IPS-NIHi11 (cell line): ENCODE measurements at places on chromosomes 3 and 15.

- DNase-seq, result no peak
Measured at GRCh38 chr3:8458238-8458661, 43.4 kb upstream of the LMCD1 start.

GRCh38 chr3:11377719-11378118 lies 105.5 kb downstream of the ATG7 start:
- DNase-seq, result no peak

- no peak for DNase-seq
Measured at GRCh38 chr15:22810033-22810852, 23.8 kb downstream of the NIPA1 start.

- DNase-seq, result no peak
Measured at GRCh38 chr15:92029767-92030166, 176.3 kb downstream of the SLCO3A1 start.

GRCh38 chr3:55521738-55522421 lies 34.8 kb upstream of the WNT5A start:
- peak; percentile 49 for DNase-seq

DNA sequence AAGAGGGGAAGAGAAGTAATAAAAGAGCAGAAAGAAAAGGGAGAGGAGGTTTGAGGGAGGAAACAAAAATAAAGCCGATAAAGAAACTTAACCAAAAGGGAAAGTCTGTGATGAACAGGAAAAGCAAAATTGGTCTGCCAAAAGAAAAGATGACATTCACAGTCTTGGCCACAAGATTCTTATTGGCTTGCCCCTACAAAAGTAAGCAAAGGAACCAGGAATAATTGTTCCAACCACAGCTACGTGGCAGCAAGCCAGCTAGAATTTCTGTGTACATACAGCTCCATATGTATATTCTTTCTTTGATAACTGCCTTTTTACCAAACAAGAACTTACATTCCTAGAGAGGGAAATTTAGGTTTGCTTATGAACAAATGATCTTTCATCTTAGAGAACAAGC lies 79.6 kb downstream of the MLH1 start:
- DNase-seq, result no peak

DNA sequence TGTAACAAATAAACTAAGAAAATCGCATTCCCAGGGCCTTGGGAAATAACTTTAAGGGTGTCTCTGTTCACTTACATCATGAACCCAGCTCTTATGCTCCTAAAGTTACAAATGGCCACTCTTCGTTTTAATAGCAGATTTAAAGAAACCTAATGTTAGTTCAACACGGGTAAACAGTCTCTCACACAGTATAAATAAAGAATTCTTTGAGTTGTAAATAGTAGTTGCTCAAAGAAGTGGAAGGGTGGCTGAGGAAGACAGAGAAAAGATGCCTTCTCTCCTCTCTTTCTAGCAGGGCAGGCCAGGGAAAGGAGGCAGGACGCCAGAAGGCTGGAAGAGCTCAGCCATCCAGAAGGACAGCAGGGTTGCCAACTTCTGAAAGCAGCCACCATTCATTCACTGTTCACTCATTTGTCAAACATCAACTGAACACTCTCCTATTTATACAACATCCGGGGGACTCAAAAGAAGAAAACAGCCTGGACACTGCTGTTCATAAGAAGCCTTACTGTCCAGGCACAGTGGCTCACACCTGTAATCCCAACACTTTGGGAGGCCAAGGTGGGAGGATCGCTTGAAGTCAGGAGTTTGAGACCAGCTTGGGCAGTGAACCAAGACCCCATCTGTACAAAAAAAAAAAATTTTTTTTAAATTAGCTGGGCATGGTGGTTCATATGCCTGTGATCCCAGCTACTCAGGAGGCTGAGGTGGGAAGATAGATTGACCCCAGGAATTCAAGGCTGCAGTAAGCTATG lies 47.3 kb downstream of the WWTR1 start:
- no peak for DNase-seq

- DNase-seq, result no peak
Measured at GRCh38 chr3:42116466-42116865, 25.3 kb downstream of the TRAK1 start.

- no peak for DNase-seq
Measured at GRCh38 chr15:79606831-79607355, 174.8 kb downstream of the MINAR1 start.

DNA sequence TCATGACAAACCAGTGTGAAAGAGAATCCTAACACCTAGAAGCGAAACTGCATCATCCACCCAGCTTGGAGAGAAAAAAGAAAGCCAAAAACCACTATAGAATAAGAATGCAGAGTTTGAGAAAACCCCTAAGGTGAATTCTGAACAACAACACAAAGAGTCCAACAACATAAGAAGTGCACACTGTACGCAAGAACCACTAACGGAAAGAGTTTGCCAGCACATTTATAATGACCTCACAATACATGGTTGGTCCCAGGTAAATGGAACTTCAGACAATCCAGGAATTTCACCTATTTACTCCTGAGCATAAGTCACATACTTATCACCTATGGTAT lies 128.3 kb upstream of the BHLHE40 start:
- DNase-seq, result no peak

- DNase-seq, result no peak
Measured at GRCh38 chr15:41925086-41925608, 31.3 kb upstream of the SPTBN5 start.

DNA sequence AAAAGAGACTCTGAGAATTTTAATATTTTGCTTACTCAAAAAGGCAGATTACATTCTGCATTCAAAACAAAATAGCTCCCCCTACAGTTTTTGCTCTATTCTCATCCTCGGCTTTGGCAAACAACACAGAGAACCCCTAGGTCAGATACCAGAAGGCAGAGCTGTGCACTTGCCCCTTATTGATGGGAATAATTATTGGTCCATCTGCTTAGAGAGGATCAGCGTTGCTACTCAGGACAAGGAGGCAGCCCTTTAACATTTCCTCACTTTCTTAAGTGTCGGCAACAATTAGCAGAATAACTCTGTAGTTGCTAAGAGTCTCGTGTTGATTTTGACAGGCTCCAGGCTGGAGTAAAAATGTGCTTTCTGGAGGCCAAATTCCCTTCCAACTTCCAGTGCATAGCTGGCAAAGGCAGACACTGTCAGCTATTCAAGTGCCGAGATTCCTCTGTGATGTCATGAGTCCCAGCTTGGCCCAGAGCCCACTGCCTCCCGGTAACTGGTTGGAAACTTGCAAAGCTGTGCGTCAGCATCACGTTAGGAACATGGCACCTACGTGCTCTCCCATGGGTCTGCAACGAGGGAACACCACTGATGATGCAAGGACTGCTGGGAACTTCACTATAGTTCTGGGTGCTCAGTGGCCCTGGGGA lies 482.7 kb upstream of the ADAMTS9 start:
- peak; percentile 78 for DNase-seq

DNA sequence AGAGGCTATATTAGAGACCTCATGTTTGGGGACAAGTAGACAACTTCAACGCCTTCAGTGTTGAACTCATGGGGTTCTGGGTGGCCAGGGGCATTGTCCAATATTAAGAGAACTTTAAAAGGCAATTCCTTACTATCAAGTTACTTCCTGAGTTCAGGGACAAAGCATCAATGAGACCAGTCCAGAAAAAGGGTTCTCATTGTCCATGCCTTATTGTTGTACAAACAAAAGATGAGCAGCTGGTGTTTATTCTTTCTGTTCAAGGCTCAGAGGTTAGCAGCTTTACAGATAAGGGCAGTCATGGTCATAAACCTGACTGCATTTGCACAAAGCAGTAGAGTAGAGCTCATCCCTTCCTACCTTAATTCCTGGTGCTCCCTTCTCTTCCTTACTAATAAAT lies 18.5 kb upstream of the PDHB start:
- DNase-seq, result no peak

DNA sequence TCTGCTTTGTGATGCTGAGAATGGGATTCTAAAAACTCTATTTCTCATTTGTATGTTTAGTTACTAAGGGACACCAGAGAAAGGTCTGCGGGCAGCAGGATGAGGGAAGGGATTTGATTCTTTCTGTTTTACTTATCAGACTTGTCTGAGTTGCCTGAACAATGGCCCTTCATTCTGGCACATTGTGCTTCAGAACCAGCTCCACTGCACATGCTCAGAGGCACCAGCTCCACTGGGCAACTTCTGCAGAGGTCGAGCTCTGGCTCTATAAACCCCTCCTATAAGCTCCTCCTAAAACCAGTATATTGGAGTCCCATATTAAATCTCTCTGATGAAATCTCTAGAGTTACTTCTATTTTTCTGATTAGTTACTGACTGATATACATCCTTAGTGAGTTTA lies 453.2 kb upstream of the CDIN1 start:
- DNase-seq, result no peak

- no peak for DNase-seq
Measured at GRCh38 chr3:187738071-187738330, 7.3 kb downstream of the BCL6 start.

- no peak for DNase-seq
Measured at GRCh38 chr15:32682977-32683630, 34.7 kb upstream of the GREM1 start.

- no peak for DNase-seq
Measured at GRCh38 chr3:45009868-45010267, 16.2 kb upstream of the CLEC3B start.

GRCh38 chr3:13547591-13548371 lies 1.1 kb upstream of the FBLN2 start:
- peak; percentile 58 for DNase-seq

DNA sequence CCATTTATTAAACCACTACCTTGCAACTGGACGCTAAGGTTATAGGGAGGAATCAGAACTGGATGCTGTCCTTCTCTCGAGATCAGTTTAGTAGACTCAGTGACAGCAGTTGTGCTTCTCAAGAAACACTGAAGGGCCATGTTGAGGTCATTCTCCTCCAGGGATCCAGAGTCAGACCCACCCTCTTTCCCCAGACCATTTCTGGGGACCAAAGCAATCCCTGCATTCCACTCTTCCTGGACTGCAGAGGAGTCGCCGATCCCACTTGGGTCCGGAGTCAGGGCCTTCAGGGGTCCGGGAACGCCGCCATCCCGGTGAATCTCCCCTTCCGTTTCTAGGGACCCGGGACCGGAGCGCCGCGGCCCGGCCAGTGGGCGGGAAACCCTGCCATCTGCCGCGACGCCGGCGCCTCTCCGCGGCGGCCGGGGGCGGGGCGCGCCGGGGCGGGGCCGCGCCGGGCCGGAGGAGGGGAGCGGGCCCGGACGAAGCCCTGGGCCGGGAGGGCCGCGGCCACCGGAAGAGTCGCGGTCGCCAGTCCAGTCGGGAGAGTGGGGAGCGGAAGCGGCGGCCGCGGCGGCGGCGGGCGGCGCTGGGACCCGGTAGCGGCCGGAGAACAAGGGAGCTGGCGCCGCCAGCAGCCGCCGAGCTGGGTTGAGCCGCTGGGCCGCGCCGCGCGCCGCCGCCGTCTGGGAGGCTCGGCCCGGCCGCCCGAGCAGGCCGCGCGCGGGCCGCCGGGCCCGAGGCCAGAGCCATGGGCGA lies at the start of gene DVL3:
DVL3 (plus strand) TSS at position 493 of the 759 bp plus-strand sequence; CDS start at position 752, 259 bp downstream.
- peak; percentile 94 for DNase-seq

- DNase-seq, result peak; percentile 12
Measured at GRCh38 chr3:77319711-77320110, 279.8 kb downstream of the ROBO2 start.

DNA sequence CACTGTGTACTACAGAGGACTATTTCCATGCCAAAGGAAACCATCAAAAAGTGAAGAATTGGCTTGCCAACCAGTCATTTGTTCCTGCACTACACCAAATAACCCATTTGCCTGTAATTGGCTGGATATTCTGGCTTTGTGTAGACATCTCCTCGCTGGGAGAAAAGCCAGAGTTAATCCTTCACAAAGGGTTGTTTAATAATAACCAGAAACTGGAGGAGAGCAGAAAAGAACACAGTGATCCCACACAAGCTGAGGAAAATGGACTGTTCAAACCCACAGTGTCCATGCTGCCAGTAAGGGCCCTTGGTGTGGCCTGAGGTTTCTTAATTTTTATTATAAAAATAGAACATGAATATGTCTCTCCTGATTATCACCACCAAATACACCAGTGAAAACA lies 294.0 kb downstream of the RORA start:
- no peak for DNase-seq

GRCh38 chr3:169241991-169242707 lies 421.4 kb downstream of the MECOM start:
- DNase-seq, result peak; percentile 45

GRCh38 chr3:129059311-129059958 lies 1.1 kb upstream of the GP9 start:
- DNase-seq, result no peak

- DNase-seq, result no peak
Measured at GRCh38 chr3:159250961-159251360, 449.1 kb downstream of the MFSD1 start.

DNA sequence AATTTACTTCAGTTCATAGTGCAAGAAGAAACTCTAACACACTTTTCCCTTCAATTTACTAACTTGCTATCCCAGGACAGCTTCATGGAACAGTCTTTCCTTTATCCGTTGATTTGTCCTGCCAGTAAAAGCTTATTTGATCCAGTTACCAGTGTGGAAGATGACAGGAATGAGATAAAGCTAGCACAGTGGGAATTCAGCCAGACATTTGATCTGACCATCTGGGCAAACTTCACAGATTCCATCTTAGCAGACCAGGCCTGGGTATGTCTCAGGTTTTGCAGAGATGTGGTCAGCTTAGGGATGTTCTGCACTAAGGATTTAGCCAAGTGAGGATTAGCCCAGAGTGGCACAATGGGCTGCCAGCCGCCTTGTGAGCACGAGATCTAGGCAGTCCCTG lies 19.7 kb downstream of the CEMIP start:
- DNase-seq, result no peak

DNA sequence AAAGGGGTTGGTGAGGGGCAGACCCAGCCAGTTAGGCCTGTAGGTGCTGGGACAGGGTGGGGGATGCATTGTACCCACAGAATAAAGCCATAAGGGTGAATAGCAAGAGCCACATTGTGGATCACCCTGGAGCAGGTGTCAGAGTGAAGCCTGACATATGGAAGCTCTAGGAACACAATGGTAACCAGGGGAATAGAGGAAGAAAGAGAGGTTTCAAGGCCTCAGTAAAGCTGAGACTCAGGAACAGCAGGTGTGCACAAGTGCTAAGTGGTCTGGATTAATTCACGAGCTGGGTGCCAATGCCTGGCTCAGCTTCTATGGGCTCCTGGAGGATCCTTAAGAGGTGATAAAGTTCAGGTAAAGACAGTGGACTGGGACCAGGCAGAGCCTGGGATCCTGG lies 323.7 kb upstream of the CTNNB1 start:
- DNase-seq, result no peak

GRCh38 chr15:45187894-45188830 lies at the start of gene SHF:
Gene SHF, minus strand, starts transcription at chr15:45187966. Its CDS starts 15 bp downstream, at chr15:45187951.
- DNase-seq, result peak; percentile 85

DNA sequence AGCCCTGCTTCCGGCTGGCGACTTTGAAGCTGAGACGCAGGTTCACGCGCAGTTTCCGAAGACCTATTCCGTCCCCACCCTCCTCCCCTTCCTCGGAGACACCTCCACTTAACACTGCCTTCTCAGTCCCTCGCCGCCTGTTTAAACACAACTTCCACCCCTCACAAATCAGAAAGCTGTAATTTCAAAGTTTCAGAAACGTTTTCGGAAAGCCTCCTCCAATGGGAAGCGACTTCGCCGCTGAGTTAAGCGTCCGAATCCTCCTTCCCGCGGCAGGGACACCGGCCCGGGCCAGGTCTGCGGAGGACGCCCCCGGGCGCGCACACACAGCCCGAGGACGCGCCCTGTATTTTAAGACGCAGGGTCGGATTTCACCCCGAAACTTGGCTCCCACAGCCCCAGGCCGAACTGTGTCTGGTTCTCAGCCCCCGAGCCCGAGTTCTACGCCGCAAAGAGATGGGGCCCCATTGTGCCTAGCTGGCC lies 559 bp upstream of the LRRN1 start:
- DNase-seq, result peak; percentile 51
